SJSA1 (cell line): ENCODE measurements at places on chromosomes 3 and 15.
A peak's percentile ranks its signal among the peaks of the same experiment; 100 is the strongest.

- no peak for DNase-seq
Observed at GRCh38 chr15:77139312-77139711, 68.4 kb upstream of the TSPAN3 start.

DNA sequence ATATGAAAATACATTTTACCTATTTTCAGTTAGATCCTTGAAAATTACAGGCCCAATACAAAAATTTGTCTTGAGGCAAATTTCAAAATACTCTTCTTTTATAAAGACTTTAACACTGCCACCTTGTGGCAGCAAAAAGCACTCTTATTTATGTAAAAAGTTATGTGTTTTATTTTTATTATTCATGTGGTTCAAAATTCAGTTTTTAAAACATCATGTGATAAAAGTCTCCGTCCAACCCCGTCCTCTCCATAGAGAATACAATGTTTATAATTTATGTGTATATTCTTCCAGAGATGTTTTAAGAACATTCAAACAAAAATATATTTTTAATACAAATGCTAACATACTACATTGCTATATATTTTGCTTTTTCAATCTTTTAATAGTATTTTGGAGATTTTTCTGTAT lies 36.9 kb upstream of the TRIM59 start:
- DNase-seq = peak; percentile 34

- no peak for DNase-seq
Observed at GRCh38 chr15:26421065-26421464, 351.8 kb downstream of the GABRB3 start.

- DNase-seq = no peak
Observed at GRCh38 chr15:100867433-100867832, 12.2 kb upstream of the ALDH1A3 start.

GRCh38 chr3:108489776-108490175 lies 20.6 kb downstream of the MYH15 start:
- peak; percentile 12 for DNase-seq

DNA sequence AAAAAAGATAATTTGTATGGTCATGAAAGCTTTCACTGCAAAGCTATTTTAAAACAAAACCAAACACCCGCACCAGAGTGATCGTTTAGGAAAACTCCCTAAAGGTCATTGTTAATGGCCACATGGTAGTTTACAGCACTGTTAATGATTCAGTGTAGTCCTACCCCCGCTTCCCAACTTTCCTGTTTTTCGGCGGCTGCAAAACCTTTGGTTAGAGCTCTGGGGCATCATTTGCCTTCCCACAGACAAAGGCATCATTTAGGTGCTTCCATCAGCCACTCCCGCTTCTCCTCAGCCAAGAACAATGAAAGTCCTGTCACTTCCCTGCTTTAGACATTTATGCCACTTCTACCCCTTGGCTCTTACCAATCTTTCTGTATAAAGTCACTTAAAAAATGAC lies 10.6 kb downstream of the MELTF start:
- DNase-seq = peak; percentile 8

- DNase-seq = peak; percentile 39
Observed at GRCh38 chr3:27637346-27637995, 84.7 kb downstream of the EOMES start.

DNA sequence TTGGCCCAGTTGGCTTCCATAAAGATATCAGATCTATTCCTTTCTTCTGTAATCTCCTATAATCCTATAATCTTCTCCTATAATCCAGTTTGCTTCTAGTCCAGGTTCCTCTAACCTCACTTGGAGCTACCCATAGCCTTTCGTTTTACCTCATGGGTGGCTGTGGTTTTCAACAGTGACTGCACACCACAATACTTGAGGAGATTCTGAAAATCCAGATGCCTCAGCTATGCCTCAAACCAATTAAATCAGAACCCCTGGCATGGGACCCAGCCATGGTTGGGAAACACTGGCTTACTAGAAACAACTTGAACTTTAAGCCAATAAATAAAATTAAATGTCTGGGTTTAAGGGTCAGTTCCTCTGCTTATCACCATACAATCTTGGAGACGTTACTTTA lies 86.1 kb upstream of the NTRK3 start:
- DNase-seq = no peak

DNA sequence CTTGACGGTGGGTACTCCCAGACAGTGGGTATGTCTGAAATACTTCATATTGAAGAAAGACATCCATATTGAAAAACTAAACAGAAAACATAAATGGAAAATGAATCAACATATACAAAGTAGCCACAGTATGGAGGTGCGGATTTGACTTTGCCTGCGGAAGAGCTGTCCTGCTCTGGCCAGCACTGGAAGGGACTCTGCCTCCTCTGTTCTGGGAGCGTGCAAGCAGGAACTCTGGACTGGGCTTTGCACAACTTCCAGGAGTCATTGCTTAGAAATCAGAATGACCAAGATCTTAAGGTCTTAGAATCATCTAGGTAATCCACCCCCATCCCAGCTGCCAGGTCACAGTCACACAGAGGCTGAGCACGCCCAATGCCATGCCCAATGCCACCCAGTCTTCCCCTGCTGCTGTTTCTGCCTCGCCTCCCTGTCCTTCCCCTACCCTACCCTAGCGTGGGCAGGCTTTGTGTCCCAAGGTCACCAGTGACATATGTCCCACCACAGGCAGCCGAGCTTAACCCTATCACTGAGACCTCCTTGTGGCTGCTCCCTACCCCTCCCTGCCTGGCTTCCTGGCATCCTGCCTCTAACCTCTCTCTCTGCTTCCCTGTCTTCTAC lies 36.3 kb downstream of the CDC25A start:
- no peak for DNase-seq

DNA sequence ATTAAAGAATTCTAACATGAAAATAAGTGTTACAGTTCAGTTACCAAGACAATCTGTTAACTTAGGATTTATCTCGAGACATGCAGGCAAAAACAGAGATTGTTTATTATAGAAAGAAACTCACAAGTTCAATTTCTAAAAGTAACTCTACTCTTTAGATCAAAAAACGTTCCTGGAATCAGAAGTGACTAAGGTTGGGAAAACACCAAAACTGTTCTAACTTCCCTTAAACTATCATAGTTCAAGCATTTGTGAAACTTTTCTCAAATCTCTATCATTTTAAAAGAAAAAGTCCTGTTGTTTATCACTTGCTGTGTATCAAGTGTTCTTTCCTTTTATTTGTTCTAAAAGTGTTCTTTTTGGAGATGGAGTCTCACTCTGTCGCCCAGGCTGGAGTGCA lies 8.7 kb downstream of the WDR82 start:
- DNase-seq = no peak

DNA sequence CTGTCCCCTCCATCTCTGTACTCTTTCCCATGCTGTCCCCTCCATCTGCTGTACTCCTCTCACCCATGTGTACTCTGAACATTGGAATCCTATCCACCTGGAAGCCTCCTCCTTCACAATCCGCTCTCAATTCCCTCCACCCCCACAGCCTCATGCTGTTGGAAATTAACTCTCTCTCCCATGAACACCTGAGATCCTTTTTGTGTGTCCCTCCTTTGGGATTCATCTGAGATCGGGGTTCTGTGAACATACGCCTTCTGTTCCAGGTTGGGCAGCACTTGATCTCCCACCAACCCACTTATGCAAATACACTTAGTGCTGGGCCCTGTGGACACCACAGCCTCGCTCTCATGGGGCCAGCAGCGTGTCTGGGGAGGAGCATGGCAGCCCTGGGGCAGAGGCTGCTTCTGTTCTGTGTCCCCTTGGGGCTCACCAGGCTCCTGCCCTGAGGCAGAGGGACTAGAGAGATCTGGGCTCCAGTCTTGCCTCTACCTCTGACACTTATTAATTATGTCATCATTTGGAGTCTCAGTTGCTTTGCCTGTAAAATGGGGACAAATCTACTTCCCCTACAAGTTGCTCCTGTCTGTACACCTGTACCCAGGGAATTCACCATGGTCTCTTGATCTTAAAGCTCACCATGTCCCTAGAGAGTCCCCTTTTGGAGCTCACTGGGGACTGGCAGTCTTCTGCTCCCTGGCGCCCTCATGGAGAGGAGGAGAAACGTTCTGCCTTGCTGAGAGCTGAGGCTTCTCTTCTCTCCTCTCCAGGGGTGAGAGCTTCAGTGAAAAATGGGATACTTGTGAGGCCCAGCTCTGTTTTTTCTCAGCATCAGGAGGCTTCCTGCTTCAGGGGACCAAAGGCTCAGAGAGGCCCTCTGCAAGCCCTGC lies 42.7 kb downstream of the ITGA11 start:
- peak; percentile 22 for DNase-seq
